ENCODE measurements at places on chromosomes 2 and 18. TPM values are rescaled to one million over a fixed set of nuclear protein-coding genes. Genes with fewer than 3 reads are reported as not detected.

DNER gene
- 0.71 TPM for total RNA-seq

CNGA3 gene
- not detected for total RNA-seq

LDLRAD4 gene
- 27.1 TPM for total RNA-seq

- no peak for DNase-seq
Measured at GRCh38 chr2:98520806-98521205, 76.1 kb downstream of the INPP4A start.

DNA sequence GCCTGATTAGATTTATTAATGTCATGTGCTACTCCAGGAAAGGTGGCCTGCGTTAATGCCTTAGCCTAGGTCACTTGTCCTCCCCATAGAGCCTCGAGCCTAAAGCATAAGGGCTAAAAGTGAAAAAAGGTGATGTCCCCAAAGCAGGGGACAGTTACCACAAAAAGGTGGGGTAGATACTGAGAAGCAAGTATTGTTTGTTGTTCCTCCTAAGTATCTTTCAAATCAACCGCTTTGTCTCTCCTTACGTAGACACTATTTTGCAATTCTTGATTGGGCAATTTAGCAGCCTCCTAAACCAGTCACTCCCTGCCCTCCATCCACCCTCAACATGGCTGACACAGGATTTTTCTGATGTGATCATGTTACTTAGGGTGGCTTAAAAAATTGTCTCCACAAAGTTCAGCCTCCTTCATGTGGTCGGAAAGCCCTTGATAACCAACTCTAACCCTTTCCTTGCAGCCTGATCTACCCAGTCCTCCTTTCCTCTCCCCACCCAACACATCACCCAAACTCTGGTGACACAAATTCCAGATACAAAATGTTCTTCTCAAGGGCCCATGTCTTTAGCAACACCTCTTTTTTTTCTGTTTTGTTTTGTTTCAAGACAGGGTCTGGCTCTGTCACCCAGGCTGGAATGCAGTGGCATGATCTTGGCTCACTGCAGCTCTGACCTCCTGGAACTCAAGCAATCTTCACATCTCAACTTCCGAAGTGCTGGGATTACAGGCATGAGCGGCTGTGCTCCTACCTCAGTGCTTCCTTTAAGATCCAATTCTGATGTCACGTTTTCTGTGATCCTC, 6.9 kb downstream of the INHA start:
- no peak for DNase-seq

DNA sequence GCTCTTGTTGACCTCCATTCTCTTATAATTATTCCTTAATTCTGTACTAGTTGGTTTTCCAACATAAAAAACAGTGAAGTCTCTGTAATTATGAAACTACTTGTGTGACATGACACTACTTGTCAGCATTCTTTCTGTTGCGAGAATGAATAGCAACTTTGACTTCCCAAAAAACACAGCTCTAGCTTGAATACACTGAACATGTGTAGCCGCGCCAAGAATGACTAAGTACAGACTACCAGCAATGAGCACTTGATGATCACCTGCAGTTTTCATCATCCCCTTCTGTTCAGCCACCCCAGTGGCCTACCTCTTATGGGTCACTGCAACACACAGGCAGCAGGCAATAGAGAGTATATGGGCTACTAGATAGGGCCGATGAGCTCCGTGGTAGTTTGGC, 229.3 kb downstream of the TGIF1 start:
- no peak for DNase-seq

DNA sequence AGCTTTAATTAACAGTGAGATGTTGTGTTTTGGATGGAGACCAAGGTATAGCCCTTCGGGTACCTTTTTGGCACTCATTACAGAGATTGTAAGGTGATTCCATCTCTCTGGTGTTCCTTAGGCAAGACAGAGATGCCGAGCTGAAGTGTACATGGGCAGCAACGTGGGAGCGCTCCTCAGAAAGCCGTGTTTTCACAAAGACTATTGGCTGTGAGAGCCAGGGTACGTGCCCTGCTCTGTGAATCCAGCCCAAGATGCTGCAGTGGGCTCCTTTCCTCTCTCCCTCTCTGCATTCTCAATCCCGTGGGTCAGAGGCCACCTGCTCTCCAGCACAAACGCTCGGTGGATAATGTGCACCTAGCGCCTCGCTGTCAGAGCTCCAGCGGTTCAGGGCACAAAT, 203.0 kb upstream of the EPHA4 start:
- no peak for DNase-seq

GRCh38 chr2:220601674-220602073, 970.4 kb downstream of the EPHA4 start:
- no peak for DNase-seq

GRCh38 chr2:27155069-27155520, 6.3 kb downstream of the TCF23 start:
- DNase-seq: peak; percentile 42

DNA sequence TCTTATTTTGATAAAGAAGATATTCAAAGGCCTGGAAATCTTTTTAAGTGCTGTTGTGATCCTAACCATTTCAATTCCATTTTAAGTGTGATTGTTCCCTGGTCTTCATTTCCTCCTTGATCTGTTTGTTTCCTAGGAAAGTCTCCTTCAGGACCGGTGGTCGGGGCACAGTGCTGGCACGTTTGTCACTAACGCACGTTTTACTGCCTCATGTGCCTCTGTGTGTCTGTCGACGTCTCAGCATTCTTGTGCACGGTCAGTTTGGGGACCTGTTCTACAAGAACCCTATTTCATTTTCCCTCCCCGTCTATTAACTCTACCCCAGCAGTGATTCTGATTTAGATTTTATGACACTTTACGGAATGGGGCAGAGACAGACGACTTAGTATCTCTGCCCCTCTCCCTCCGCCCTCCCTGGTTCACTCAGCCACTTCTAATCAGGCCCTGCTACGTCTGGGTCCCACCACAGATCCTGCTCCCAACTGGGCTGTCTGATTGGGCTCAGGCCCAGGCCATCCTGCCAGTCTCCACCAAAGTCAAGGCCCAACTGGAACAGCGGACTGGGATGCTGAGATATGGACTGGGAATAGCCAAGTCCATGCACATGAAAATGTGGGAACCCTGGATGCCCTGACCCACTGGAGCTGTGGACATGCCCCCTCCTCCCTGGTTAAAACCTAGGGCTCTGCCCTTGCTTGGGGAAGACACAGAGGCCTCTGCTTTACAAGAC, 95.6 kb downstream of the TWIST2 start:
- no peak for DNase-seq

DNA sequence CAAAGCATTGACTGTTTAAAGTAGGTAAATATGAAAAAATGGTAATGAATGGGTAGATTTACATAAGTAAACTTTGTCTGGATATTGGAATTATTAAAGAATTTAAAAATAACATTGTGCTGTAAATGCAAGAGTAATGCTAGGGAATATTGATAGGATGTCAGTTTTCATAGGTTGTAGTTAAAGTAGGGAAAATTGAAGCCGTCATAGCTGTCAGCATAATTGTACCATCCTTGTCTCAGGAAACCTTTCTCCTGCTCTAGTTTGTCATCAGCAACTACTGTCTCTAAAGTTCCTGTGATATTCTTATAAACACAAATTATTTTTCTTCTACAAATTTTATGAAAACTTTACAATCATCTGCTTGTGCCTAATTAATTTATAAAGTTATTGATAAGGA, 10.1 kb upstream of the SPAG16 start:
- DNase-seq: no peak

GRCh38 chr18:2971741-2972552, 41.0 kb downstream of the LPIN2 start:
- DNase-seq: no peak

DNA sequence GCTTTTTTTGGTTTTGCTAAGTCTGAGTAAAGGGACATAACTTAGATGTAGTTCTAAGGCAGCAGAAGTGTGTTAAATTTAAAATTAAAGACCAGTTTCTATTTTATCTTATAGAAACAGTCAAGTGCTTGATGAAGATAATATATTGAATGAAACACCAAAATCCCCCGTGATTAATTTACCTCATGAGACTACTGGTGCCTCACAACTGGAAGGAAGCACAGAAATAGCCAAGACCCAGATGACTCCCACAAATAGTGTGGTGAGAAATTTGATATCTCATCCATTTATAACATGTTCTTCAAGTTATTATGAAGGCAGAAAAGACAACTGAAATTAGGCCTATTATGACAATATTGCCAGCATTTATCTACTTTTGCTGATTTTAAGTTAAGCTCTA, 45.6 kb downstream of the APLF start:
- no peak for DNase-seq

- no peak for DNase-seq
Measured at GRCh38 chr2:51304311-51304710, 272.4 kb upstream of the NRXN1 start.

DNA sequence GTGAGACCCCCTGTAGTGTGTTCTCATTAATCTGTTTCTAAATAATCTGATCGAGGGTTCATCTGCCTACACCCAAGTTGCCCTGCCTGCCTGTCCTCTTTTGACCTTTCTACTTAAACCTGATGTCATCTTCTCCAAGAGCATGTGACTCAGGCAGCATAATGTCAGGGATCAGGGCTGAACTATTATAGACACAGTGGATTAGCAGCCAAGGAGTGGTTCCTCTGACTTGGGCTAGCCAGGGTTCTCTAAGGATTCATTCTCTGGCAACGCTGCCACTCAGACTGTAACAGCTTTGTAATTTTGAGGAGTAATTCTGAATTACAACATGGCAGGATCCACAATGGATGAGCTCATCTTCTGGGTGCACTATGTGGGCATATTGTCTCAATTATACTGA, 124.0 kb downstream of the MDH1 start:
- DNase-seq: no peak

GRCh38 chr18:47262301-47263149, 11.1 kb upstream of the SKOR2 start:
- no peak for DNase-seq

DNA sequence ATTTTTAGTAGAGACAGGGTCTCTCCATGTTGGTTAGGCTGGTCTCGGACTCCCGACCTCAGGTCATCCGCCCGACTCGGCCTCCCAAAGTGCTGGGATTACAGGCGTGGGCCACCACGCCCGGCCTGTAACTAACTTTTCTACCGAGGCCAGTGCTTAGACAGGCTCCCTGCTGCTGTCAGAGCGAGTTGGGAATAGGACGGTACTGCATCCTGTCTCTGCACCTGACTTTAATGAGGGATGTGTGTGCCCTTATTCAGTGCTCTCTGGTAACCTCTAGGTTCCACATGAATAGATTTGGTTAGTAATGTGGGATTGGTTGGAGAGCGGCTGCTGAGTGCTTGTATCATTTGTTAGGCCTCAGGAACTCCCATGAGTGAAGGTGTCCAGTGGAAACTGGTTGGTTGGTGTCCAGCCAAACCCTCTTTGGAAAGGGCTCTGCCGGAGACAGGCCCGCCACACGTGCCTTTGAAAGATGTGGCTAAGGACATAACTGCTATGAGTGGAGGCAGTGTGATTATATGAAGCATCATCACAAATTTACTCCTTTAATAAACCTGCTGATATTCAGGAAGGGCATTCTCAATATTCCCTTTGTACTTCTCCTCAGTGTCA, 36.6 kb downstream of the MYOM1 start:
- no peak for DNase-seq

DNA sequence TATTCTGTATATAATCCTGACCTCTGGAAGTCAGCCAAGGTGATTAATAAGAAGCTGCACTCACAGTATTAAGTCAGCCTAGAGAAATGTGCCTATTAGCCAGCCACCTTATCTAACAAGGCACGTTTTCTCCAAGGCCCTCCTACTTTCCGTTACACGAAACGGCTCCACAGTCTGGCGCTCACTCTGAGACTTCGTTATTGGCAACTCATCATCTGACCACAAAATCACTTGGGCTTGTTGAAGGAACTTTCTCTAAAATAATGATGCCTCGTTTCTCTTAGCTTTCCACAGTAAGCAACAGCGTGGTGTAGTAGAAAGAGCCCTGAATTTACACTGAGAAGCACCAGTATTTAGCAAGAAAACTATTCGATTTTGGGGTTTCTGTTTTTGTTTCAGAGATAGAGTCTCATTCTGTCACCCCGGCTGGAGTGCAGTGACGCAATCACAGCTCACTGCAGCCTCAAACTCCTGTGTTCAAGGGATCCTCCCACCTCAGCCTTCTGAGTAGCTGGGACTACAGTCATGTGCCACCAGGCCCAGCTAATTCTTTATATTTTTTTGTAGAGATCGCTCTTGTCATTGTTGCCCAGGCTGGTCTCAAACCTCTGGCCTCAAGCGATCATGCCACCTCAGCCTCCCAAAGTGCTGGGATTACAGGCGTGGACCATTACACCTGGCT, 53.6 kb upstream of the SLC14A1 start:
- DNase-seq: no peak

DNA sequence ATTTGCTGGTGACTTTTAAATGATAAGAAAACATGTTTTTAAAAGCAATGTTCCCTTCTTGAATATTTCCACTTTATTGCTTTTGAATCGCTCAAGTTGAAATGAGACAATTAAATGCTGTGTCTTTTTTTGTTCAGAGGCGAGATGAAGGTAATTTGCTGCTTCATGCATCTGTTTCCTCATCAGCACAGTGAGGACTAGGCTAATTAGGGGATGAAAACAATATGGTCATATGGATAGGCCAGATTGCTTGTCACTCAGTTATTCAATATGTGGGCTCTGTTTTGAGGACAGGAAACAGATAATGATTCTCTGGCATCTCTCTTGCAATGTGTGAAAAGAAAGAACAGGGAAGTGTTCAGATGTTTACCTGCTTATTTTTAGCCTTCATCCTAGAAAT, 61.0 kb downstream of the ERBB4 start:
- DNase-seq: no peak

- no peak for DNase-seq
Measured at GRCh38 chr2:233503481-233503880, 63.1 kb downstream of the USP40 start.

- DNase-seq: no peak
Measured at GRCh38 chr18:3075491-3075890, 62.5 kb upstream of the LPIN2 start.
